ENCODE measurements at places on chromosomes 12 and 14.

DNA sequence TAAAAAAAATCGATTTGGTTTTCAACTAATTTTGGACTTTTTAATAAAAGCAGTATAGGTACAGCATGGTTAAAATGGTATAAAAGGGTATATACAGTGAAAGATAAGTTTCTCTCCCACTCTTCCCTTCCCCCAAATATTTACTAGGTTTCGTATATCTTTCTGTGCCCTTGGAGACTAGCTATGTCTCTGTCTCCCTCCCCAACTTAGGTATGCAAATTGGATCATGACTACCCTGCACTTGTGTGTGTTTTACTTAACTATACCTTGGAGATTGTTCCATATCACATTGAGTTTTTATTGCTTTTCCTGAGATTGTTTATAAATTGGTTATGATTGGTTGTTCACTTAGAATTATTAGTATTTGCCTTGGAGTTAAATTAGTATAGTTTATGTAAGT is 19.4 kb downstream of the AEBP2 start:
- DNase-seq = no peak

DNA sequence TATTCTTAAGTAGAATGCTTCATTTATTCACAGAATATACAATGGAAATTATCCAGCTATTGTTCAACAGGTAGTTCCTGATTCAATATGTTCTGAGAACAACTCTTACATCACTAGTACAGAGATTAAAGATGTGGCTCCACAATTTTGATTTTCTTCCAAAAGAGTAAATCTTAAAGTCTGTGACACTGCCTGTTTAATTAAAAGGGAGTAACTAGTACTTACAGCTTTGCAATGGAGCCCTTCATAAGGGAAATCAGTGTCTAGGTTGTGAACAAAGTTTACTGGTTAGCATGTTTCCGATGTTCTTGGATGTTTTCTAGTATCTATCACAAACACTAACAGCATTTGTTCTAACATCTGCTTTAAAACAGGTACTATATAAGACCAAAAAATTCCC is 30.8 kb downstream of the MIA2 start:
- no peak for DNase-seq

GRCh38 chr14:96091941-96092411 is 52.8 kb downstream of the C14orf132 start:
- DNase-seq = no peak

DNA sequence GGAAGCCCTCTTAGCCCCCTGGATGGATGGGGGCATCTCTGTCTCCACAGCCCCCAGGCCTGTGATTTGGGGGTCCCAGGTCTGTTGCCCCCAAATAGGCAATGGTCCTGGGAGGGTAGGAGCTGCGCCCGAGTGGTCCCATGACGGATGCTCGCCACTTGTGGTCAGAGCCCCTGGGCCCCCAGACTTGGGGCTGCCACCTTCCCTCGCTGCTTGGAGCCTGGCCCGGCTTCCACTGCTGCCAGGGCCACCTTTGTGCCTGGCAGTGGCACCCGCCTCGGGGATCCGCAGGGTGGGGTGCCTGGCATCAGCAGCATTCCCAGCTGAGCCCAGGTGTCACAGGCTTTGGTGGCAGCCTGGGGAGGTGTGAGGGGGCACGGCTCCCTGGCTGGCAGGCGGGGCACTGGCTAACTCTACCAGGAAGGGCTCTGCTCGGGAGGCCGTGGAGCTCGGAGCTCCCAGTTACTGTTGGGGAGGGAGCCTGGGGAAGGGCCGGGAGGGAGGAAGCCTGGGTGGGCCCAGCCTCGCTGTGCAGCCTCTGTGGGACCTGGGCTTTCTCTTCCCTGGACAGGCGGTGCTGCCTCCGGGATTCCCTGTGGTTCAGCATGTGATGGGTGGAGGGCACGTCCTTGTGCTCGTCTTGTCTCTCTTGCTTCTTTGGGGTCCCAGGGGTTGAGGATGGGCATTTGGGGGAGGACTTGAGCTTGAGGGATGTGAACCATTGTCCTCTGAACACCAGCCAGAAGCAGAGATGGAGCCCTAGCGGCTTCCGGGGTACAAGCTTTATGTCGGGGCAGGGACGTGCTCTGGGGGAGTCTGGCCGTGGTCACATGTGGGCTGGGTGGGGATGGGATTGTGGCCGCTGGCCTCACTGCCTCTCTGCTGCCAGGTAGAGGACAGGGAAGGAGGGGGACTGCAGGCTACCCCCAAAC is 5.4 kb downstream of the KIF26A start:
- no peak for DNase-seq

GRCh38 chr12:124621296-124621660 is 53.9 kb upstream of the NCOR2 start:
- DNase-seq = no peak

GRCh38 chr14:59117754-59118528 is 70.5 kb upstream of the DAAM1 start:
- no peak for DNase-seq

- no peak for DNase-seq
These were observed 5.2 kb downstream of the MMP17 start for GRCh38 chr12:131833288-131833895.

GRCh38 chr12:3034067-3034750 is 43.0 kb upstream of the TSPAN9 start:
- DNase-seq = peak; percentile 46

DNA sequence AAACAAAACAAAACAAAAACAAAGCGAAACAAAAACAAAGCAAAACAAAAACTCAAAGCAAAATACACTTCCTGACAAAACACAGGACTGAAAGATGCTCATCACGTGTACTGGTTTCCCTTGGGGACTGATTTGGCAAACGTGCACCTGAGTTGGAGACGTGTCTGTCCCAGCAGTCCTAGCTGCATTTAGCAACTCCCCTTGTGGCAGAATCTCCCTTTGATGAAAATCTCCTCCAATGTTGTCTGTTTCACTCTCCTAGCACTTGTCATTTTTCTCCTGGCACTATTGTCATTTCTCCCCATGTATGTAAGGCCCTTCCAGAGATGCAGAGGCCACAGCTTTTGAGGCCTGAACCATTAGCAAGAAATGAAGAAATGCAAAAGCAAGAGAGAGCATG is 6.8 kb upstream of the SLC24A4 start:
- no peak for DNase-seq

DNA sequence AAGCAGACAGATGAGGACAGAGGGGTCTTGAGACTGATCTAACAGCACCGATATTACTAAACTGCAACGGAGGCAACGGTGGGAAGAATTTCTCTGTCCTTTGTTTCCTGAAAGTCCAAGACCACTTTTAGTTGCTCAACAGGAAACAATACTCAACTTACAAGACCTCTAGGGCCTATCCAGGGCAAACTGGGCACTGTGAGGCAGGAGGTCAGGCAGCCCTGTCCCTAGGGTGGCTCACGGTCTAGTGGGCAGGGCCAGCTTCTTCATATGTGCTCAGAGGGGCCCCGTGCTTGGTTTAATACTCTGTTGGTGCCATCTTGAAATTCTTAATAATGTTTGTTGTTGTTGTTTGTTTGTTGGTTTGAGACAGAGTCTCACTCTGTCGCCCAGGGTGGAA is 14.2 kb downstream of the SSH1 start:
- no peak for DNase-seq

DNA sequence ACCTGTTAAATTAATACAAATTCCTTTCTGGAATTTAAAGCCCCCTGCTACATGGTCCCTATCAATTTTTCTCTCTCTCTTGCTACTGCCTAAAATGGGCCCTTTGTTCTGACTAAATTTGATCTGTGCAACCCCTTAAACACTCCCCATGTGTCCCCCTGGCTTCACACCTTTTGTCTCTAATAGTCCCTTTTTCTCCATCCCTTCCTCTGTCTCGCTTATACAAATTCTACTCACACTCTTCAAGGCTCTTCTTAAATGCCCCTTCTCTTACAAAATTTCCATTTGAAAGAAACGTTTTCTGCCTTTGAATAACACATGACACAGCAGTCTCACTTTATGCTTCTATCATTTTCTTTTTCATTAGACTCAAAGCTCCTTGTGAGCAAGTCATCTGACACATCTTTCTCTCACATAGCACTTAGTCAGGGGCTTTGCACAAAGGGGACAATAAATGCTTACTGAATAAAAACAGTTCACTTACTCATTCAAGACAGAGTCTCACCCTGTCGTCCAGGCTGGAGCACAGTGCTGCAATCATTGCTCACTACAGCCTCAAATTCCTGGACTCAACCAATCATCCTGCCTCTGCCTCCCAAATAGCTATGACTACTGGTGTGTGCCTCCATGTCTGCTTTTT is 41.5 kb upstream of the NR2C1 start:
- DNase-seq = no peak

DNA sequence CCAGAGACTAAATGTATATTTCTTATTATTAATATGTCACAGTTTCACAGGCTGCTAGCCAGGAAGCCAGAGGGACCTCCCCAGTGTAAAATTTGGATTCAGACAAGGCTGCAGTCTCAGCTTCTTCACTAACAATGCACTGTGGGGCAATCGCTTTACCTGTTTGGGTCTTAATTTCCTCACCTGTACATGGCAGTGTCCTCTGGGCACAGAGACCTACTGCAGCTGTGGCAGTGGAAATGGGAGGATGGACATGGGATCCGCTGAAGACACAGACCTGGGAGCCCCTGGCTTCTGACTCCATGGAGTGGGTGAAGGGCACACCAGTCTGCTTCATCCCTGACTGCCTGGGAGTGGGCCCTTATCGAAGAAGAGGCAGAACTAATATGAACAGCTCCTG is 6.9 kb upstream of the SERPINA5 start:
- DNase-seq = no peak

GRCh38 chr14:38723277-38723676 is 379.8 kb downstream of the SEC23A start:
- DNase-seq = no peak

DNA sequence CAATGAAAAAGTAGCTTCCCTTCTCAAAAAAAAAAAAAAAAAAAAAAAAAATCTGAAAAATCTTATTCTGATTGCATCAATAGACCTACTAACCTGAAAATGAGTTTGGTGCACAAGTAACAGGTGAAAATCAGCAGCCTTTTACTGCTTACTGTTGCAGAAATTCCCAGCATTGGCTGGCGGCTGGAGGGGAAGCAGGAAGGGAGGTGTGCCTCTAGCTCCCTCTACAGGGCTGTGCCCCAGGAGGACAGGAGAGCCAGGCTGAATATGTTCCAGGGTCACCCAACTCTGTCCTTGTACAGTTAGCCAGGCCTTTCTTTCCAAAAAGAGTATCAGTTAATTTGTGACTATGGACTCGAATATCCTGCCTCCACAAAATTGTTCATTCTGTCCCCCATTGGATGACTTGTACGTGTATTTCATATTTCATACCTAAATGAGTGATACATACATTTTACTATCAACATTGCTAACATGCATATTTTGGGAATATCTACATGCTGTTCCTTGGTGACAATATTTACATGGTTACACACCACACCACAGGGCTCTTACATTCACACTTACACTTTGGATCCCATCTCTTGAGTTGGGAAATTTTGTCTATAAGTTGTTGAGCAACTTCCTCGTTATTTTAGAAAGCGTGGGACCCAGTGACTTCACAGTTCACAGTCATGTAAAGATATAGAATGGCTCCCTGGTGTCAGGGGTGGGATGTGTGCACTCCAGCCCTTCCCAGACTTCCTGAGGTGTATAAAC is 124.8 kb downstream of the SAMD4A start:
- DNase-seq = peak; percentile 68

GRCh38 chr14:50830044-50830931 is 674 bp downstream of the NIN start:
- DNase-seq = peak; percentile 84

DNA sequence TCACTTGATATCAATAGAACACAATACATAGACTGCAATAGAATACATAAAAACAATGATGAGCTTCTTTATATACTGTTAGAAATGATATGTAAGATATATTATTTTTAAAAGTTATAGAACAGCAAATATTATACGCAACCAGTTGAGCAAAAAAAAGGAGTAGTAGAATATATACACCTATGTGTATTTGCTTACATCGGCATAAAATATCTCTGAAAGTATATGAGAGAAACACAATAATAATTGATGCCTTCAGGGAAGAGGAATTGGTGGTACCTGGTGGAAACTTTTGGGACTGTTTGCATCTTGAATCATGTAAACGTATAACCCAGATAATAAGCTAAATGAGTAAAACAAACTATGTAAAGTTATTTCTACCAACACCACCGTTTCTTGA is 418.4 kb upstream of the DCN start:
- no peak for DNase-seq

DNA sequence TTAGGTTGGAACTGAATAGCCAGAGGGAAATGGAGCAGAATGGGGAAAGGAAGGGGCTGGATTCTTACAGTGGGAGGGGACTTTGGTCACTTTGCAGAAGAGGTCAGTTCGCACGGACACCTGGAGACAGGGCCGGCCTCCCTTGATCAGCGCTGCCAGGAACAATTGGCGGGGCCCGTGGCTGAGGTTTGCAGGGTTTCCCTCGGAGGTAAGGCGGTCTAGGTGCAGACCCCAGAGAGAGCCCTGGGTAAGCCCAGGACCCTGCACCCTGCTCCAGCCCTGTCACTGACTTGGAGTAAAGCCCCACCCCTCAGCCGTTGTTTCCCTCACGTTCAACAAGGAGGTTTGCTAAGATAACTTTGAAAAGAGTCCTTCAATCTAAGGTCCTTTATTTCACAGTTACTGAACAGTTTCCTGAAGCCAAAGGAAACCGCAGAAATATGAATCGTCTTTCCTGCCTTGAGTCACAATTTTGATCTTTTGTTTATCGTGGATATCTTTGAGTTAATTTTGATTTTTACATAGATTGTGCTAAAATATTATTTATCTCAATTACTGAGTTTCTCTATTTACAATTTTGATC is 231.4 kb upstream of the RTL1 start:
- DNase-seq = no peak

DNA sequence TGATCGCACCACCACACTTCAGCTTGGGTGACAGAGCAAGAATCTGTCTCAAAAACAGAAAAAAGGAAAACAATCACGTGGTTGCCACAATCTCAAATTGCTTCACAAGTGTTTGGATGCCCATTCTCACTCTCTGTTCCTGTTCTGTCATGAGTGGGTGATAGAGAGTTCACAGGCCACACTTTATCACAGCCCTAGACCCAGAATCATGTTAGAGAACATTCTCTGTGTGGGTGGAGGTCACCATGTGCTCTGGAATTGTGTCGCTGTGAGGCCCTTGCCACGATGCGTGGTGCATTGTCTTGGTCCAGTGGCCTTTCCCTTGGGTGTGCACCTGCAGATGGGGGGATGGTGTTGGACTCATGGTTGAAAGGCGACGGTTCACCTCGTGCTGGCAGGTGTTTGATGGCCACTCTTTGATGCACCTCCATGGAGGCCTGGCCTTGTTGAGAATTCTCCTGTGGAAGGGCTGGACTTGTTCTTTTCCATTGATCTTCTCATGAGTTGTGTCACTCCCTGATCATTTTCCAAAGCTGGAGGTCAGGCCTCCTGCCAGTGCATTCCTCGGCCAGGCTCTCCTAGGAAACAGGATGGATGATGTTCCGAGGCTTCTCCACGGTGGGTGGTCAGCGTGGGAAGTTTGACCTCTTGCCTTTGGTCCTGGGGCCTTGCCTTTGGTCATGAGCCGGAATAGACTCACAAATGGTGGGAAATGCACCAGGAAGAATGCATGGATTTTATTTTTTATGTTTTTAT is 91.9 kb downstream of the SLC24A4 start:
- no peak for DNase-seq

Data from NCI-H1092 treated with DMSO at 0.1 percent for 48 hours (cell line).